ENCODE measurements at places on chromosomes 2 and 18. TPM values are rescaled to one million over a fixed set of nuclear protein-coding genes. Genes with fewer than 3 reads are reported as not detected.

The FAM124B gene
- polyA plus RNA-seq: 2.0 TPM

The ANKRD29 gene
- 0.92 TPM for polyA plus RNA-seq

The CCDC141 gene
- polyA plus RNA-seq: 0.45 TPM

The LAMA1 gene
- polyA plus RNA-seq: 0.34 TPM

The CNOT11 gene
- 13.9 TPM for polyA plus RNA-seq
